ENCODE measurements at places on chromosomes 2 and 18. TPM values are rescaled to one million over a fixed set of nuclear protein-coding genes. Genes with fewer than 3 reads are reported as not detected.

DCAF17 gene
- total RNA-seq: 15.4 TPM

QPCT gene
- total RNA-seq: 42.6 TPM

DNA sequence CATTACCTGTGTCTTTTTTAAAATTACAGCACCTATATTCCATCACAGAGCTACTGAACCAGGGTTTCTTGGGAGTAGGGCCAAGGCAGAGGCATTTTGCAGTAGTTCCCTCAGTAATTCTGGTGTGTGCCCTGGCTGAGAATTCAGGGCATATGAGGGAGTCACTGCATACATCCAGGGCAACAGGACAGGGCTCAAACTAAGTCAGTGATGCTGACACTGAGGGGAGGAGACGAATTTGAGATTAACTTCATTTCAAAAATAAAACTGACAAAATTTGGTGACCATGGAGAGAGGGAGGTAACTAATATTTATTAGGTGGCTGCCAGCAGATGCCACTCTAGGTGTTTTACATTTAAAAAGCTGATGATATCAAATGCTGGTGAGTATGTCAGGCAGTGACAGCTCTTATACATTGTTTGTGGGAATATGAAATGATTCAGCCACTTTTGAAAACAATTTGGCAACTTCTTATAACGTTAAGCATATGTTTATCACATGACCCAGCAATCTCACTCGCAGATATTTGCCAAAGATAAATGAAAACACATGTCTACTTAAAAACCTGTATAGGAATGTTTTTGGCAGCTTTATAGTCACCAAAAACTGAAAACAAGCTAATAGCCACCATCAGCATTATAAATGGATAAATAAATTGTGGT is 20.3 kb downstream of the STRADB start:
- DNase-seq: no peak

- DNase-seq: peak; percentile 59
Observed at GRCh38 chr18:76524900-76525698, 30.1 kb upstream of the ZNF516 start.

DNA sequence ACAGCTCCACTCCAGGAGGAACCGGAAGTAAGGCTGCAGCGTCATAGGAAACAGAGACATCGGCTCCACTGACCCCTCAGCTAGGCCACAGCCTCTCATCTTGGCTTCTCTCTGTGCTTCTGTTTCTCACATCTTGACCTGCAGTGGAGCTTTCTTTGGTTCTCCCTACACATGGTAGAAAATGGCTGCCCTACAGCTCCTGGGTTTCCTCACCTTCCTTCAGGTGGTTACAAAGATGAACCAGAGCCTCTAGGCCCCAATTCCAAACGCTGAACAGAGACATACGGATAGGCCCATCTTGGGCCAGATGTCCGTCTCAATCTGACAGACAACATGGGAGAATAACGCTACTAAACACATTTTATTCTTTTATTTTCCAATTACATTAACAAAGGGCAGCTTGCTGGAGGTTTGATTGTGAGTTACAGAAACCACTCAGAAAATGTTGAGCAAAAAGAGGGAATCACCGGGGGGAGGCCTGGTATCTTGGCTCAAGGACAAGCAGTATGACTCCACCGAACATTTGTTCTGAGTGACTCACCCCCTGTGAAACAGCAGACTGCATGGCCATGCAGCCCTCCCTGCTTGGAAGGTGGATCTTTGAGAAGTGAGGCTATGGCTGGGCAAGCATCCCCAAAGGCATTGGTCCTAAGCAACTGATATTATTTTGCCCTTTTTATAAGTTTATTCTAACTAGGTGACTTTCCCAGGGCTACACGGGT is 303.5 kb downstream of the CDCA7 start:
- peak; percentile 89 for DNase-seq

GRCh38 chr2:24961903-24962302 is 9.9 kb downstream of the DNAJC27 start:
- DNase-seq: no peak

All from Daoy (cell line).